ENCODE measurements at places on chromosomes 5 and 9.
A peak's percentile ranks its signal among the peaks of the same experiment; 100 is the strongest.

DNA sequence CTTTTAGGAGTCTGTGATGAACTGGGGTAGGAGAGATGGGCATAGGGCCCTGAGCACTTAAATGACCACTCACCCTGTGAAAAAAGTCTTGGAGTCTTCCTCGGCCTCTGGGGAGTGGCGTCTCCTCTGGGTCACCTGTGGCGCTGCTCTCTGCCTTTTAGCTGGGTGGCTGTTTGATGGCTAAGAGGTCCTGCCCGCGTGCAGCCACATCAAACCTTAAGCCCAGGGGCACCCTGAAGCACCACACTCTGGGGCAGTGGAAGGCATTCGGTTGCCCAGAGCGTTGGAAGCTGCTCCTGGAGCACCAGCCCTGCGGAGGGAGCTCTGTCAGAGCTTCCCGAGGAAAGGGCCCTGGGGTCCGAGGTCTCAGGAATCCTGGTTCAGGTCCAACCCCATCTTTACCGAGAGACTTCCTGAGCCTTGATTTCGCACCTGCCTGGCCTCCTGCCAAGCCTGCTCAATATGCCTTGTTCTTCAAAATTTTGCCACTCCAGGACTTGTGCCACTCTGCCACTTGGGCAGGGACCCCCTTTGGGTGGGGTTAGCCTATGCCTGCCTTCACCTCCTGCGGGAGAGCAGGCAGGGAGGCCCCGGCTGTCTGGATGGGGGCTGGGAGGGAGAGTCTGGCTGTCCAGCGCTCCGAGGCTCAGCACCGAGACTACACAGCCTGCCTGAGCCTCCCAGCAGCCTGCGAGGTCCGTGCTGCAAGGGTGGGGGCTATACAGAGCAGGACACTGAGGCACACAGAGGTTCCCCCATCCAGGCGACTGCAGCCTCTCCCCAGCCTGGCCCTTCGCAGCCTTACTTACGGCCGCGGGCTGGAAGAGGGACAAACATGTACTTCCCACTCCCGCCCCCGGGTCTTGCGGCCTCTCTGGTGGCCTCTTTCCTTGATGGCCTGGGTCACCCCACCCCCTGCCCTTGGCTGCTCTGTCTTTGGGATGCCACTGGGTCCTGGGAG is 63.4 kb upstream of the RNU6ATAC start:
- DNase-seq, result no peak

GRCh38 chr9:69385581-69386033 is 60.6 kb downstream of the ENTREP1 start:
- no peak for DNase-seq

- no peak for DNase-seq
These were observed 164.2 kb downstream of the ICE1 start for GRCh38 chr5:5586721-5587120.

GRCh38 chr5:13325765-13326164 is 618.7 kb downstream of the DNAH5 start:
- DNase-seq, result no peak

GRCh38 chr9:101705135-101705661 is 33.2 kb downstream of the GRIN3A start:
- DNase-seq, result peak; percentile 49

DNA sequence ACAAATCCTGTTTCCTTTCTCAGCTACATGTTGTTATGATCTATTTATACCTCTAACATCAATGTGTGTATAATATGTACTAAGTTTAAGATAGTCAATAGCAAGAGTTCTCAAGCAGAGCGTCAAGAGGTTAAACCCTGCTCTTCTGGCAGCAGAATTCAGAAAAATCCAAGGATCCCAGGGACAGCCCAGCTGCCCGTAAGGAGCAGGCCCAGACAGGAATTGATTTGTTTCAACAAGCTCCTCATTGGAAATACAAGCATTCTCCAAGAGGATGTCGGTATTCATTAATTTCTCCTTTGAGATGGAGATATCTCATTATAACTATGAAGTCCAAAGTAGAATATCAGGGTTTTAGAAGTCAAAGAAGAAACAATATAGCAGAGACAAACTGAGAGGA is 14.9 kb downstream of the EFNA5 start:
- no peak for DNase-seq

- no peak for DNase-seq
These were observed 132.7 kb downstream of the PAPPA start for GRCh38 chr9:116286297-116286696.

DNA sequence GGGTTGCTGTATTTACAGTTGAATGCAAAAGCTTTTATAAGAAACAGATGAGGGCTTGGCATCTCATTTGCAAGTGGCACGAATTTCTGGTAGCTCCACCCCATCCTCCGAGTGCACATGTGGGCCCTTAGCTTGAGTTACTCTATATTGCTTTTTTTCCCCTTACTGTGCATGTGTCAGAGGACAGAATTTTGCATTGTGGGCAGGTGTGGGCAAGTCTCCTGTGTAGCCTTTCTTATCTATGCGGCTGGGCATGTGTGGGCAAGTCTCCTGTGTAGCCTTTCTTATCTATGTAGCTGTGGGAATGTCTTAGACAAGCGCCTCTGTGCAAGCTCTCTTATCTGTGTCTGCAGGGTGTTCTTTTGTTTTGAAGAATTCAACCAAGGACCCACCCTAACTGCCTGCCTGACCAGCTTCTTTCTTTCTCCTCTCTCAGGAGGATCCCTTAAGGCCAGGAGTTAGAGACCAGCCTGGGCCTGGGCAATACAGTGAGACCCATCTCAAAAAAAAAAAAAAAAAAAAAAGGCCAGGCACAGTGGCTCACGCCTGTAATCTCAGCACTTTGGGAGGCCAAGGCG is 34.1 kb upstream of the SIL1 start:
- DNase-seq, result no peak

GRCh38 chr5:169960659-169961058 is 19.6 kb downstream of the INSYN2B start:
- no peak for DNase-seq

GRCh38 chr5:149886692-149887470 is 57.7 kb downstream of the PDE6A start:
- DNase-seq, result no peak

DNA sequence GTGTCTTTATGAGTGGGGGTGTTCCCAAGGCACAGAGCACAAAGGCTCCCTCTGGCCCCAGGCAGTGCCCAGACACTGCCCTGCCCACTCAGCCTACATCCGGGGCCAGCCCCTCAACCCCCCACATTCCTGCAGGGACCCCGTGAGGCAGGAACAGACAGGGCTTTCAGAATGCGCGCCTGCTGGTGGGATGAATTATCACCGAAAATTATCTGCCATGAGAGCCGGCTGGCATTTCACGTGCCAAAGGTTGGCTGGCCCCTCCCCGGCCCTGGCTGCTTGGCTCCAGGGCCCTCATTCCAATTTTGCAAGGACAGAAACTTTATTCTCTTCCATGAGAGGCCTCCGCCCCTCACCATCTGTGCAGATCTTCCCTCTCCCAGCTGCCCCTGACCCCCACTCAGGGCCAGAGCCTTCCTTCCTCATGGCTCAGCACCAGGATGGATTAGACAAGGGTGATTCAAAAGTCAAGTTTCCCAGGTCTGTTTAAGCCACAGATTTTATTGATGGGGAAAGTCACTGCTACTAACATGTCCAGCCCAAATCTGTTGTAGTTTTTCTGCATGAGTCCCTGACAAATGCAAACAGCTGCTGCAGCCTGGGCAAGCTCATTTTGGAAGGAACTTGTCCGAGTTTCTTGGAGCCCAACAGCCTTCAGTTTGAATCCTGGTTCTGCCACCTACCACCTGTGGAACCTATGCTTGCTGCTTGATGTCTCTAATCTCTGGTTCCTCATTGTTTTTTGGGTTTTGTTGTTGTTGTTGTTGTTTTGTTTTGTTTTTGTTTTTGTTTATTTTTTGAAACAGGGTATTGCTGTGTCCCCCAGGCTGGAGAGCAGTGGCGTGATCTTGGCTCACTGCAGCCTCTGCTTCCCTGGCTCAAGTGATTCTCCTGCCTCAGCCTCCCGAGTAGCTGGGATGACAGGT is 32.3 kb upstream of the WDR38 start:
- DNase-seq, result no peak

GRCh38 chr5:1405539-1406530 is 39.4 kb downstream of the SLC6A3 start:
- no peak for DNase-seq

GRCh38 chr9:134922932-134923240 is 5.2 kb upstream of the FCN1 start:
- DNase-seq, result no peak

- no peak for DNase-seq
These were observed 273.9 kb upstream of the ADAMTS16 start for GRCh38 chr5:4866131-4866659.
